ENCODE measurements at places on chromosomes 4 and X. TPM values are rescaled to one million over a fixed set of nuclear protein-coding genes. Genes with fewer than 3 reads are reported as not detected.

The IQSEC2 gene
- total RNA-seq: 5.6 TPM

The MAGEA1 gene
- not detected for total RNA-seq

The POF1B gene
- not detected for total RNA-seq

The CLIC2 gene
- total RNA-seq: 12.6 TPM

The XAGE2 gene
- total RNA-seq: not detected

The RPGR gene
- 25.0 TPM for total RNA-seq

The PITX2 gene
- 0.18 TPM for total RNA-seq

The FAAH2 gene
- total RNA-seq: not detected

The S100P gene
- total RNA-seq: not detected

The DUSP21 gene
- not detected for total RNA-seq

The POU4F2 gene
- total RNA-seq: not detected

The CAPN6 gene
- not detected for total RNA-seq

The WDR19 gene
- 210 TPM for total RNA-seq

Data from fibroblast of the aortic adventitia (primary cell).